Effector memory CD8-positive, alpha-beta T cell (primary cell): ENCODE measurements at places on chromosomes 11 and 22.

- no peak for DNase-seq
Measured at GRCh38 chr11:45603946-45604682, 61.3 kb downstream of the CHST1 start.

GRCh38 chr11:33532720-33533385 lies 167.8 kb downstream of the C11orf91 start:
- DNase-seq: no peak

DNA sequence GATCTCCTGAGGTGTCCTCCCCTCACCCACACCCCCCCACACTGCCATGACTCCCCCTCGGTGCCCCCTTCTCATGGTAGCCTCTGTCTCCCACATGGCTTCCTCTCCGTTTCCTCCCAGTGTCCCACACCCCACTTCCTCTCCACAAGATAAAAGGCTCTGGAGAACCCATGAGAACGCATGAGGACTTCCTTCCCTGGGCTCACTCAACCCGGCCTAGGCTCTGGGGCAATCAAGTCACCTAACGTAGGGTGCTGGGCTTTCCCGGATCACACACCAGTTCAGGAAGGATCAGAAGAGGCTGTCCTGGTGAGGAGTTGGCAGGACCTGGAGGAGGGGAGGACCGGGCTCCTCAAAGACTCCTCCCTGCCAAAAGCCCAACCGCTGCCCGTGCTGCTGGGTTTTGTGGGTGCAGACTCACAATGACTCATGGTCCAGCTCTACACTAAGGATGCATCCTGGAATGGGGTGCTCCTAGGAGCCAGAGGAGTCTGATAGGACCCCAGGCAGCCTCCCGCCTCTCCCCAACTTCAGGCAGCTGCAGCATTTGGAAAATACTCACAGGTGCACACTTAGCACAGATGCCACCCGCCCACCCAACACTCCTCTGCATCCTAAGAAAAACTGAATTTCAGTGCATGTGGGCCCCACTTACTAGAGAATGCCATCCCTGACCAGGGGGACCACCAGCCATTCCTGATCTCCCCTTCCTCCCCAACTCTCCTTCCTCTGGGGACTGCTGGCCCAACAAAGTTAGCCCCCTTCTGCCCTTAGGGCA lies 21.0 kb downstream of the SLC22A12 start:
- DNase-seq: no peak

- DNase-seq: no peak
Measured at GRCh38 chr11:77851503-77851902, 30.6 kb downstream of the AAMDC start.

DNA sequence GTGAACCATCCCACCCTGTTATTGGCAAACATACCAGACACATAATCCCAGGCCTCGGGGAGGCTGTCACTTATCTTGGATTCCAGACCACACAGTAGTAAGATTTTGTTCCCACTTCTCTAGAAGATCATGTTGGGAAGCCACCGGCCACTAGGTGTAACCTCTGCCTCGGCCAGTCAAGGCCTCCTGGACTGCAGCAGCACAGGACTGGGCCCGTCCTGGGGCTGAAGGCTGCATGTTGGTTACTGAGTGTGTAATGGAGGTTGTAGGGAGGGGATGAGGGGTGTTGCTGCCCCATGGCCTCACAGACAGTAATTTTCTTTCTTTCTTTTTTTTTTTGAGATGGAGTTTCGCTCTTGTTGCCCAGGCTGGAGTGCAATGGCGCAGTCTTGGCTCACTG lies 92.4 kb upstream of the SYT13 start:
- no peak for DNase-seq

GRCh38 chr11:59076876-59077571 lies 9.1 kb upstream of the GLYATL1B start:
- DNase-seq: no peak

- DNase-seq: no peak
Measured at GRCh38 chr11:86930957-86931547, 24.1 kb downstream of the FZD4 start.

DNA sequence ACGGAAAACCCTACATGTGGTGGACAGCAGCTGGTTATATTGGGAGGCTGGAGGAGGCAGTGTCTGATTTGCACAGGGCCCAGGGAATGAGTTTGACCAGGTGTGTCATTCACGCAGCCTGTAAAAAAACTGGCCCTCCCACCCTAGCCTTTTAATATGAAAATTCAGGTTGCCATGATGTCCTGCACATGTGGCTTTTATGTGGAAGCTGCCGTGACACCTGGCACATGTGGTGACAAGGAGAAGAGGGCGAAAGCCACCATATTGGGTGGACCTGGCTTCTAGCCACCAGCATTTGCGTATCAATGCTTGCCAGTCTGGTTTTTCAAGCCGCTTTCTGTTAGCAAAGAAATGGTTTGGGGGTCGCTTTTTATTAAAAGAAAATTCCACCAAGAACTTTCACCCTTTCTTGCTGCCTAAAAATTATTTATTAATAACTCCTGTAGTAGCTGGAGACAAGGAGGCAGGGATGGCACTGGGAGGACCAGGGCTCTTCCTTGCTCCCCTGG lies 43.4 kb downstream of the ZNF280B start:
- no peak for DNase-seq

GRCh38 chr11:84383576-84383975 lies 1097.4 kb upstream of the CCDC90B start:
- no peak for DNase-seq

- DNase-seq: no peak
Measured at GRCh38 chr22:32533265-32534111, 58.9 kb downstream of the FBXO7 start.

DNA sequence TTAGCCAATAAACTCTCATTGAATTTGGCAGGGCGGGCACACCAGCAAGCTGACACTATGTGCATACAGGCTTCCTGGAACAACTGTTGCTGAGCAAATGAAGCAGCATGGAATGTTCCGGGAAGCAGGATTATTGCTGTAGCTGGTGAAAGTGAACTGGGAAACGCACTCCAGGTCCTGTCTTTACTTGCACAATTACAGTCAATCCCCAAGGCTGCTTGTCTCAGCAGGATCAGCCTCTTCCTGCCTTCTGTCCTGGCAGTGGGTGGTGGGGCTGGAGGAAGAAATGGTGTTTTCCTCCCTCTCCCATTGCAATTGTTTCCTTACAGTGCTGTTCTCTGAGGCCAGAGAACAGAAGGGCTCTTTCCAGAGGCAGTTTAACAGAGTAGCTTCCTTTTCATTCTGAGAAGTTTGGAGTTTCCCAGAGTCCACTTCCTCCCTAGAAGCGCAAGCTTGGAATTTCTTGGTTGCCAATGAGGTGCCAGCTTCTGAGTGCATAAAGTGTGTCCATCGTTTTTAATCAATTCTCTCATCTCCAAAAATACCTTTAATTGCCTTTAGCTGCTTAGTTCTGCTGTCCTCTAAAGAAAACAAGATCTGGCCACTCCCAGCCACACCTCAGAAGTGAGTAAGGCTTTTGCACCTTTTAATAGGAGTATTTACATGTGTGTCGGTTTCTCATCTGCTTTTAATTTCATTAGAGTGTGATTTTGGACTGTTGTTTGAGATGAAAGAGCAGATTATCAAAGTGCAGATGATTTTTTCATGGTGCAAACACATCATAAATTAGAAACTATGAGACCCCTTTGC lies 19.9 kb downstream of the CD44 start:
- DNase-seq: no peak

GRCh38 chr11:67119585-67120391 lies 725 bp downstream of the KDM2A start:
- peak; percentile 22 for DNase-seq

DNA sequence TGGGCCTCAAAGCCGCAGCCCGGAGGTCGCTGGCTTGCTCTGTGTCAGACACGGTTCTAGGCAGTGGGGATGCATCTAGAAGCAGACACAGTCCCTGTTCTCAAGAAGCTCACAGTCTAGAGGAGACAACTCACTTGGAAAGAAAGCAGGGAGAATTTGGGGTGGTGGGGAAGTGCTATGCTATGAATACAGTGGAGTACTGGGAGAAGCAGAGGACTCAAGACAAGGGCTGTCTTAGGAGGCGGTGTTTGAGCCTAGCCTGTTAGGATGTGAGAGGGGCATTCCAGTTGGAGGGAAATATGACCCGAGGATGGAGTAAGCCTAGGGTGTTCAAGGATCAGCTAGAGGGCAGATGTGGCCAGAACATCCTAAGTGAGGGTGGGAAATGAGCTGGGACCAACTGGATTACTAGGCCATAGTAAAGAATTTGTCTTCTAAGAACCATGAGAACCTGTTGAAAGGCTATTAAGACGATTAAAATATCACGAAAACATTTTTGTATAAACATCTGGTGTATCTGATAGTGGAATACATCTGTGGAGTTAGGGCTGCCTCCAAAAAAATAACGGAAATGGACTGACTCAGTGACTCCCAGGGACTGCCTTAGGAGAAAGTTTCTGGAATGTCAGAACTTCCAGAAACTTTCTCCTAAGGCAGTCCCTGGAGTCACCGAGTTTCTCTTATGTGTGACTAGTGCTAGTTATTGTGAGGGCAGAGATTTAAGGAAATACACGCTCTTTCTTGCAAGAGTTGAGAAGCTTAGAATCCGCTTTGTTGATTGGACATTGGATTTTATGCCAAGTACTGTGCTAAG lies 1.1 kb upstream of the PITPNB start:
- peak; percentile 3 for DNase-seq

DNA sequence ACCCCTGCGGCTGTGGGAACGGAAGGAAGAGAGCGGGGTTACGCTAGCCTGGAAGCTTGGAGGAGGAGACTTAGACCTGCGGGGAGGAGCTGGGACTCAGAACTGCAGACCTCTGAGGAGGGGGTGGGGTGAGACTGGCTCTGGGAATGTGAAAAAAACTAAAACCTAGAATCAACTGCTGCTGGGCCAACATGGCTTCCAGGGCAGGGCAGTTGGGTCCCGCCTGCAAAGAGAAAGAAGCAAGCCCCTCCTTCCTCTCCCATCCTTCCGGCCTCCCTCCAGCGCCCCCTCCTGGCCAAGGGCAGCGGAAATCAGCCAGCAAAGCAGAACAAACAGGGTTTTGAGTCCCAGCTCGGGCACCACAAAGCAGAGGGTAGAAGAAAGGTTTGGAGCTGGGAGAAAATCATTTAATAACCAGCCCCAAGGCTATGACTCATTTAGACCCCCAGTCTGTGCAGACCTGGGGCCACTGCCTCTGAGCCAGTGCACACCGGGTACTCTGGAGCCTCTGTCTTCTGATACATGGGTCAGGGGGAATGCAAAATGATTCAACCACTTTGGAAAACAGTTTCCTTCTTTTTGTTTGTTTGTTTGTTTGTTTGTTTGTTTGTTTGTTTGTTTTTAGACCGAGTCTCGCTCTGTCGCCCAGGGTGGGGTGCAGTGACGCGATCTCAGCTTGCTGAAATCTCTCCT lies 7.3 kb upstream of the NCF4 start:
- peak; percentile 85 for DNase-seq

DNA sequence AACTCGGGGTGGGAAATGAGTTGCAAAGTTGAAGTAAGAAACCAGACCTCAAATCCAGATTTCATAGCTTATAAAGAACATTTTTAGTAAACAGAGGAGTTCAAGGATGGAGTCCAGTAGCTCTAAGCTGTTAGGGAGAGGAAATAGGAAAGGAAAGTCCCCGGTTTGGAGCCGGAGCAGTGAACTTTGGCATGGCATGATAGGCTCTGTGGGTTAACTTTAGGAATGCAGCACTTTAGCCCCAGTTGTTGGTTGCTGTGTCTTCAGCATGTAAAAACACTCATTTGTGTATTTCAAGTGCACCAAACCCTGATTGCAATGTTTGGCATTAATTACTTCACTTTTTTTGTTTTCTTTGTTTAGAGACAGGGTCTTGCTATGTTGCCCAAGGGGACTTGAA lies 8.6 kb upstream of the PIK3IP1 start:
- DNase-seq: no peak

DNA sequence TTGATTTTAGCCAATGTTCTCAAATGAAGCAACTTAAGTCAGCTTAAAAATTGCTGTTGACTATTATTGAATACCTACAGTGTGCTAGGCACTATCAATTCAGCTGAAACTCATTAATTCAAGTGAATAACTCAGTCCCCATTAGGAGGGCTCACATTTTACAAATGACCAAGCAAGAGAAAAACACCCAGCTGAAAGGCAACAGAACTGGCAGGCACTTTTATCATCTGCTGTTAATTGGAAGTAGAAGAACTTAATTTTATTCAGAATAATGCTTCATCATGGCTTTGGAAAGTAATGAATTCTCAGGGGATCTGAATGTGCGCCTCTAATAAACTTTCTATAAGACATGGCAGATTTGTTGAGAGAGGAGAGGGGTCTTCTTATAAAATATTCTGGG lies 1066.9 kb downstream of the DLG2 start:
- no peak for DNase-seq

DNA sequence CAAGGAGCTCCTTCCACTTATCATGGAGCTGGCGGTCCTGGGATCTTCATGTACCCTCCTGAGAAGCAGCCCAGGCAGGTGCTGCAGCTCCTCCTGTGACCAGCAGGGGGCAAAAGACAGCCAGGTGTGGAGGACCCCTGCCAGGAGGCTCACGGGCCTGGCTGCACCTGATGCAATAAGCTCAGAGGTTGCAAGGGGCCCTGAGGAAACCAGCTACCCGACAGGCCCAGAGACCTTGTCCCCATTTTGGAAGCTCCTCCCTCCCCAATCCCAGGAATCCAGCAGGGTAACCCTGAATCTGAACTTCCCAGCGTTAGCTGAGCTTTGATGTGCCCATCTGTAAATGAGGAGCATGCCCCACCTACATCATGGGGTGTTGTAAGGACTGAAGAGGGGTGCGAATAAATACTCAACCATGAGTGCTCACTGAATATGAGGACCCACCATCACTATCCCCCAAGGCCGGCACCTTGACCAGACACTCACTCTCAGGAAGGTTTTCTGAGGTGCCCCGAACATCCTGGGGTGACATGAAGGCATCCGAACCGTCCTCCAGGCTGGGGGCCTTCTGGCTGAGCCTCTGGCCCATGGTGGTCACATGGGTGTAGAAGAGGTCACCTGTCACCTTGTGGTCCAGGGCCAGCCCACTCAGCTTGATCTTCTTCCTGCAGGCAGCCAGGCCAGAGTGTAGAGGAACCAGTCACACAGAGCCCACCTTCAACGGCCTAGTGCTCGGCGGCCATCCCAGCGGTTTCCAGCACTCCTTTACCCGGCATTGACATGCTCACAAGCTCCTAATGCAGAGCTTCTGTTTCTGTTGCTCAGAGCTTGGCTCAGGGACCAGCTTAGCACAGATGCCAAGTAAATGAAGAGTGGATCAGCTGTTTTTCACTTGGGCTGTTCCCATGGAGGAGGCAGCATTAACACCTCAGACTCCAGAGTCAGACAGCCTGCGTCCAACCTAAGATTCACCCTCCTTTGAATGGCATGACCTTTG lies 21.7 kb downstream of the SLC43A1 start:
- peak; percentile 73 for DNase-seq

GRCh38 chr11:2577991-2578928 lies 121.5 kb downstream of the KCNQ1OT1 start:
- DNase-seq: no peak

DNA sequence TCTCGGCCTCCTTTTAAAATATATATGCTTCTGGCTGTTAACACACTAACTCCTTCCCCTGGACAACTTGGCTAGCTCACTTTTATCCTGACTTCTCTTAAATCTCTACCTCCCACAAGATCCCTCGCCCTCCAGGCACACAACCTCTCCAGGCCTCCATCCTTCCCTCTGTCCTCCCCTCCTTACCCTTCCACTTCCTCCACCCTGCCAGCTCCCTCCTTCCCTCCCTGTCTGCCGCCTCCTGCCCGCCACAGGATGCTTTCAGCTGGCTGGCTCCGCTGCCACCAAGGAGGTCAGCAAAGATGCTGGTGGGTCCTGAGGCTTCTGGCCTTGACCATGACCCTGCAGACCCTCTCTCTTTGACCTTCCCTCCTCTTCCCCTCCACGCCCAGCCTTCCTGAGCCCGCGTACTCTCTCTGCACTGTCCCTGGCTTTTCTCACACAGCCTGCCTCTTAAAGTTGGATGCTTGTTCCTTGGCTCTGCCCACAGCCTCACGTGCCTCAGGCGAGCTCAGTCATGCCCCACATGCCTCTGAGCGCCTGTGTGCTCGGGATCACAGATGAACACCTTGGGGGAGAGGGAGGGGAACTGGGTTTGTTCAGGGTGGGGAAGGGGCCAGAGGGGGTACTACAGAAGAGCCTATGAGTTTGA lies 6.7 kb downstream of the NFAM1 start:
- DNase-seq: no peak
